ENCODE measurements at places on chromosomes 7 and 10.

- DNase-seq, result no peak
Measured at GRCh38 chr10:103713676-103714075, 141.7 kb downstream of the SH3PXD2A start.

DNA sequence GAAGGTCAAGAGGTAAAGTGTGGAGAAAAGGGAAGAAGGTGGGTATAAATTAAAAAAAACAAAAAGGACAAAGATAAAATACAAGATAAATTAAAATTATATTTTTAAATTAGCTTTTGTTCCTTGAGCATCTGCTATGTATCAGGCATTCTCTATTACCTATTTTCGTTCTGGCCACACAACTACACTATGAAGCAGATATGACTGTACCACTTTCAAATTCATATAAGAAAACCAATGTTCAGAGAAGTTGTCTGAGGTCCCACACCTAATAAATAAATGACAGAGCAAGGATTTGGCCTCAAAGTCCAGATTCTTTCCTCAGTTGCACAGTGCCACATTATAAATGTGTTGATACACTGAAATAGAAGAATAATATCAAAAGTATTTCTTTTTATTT, 103.8 kb upstream of the PCDH15 start:
- DNase-seq, result no peak

- DNase-seq, result no peak
Measured at GRCh38 chr10:4004144-4004543, 219.1 kb upstream of the KLF6 start.

GRCh38 chr10:4280461-4281189, 495.6 kb upstream of the KLF6 start:
- DNase-seq, result no peak

DNA sequence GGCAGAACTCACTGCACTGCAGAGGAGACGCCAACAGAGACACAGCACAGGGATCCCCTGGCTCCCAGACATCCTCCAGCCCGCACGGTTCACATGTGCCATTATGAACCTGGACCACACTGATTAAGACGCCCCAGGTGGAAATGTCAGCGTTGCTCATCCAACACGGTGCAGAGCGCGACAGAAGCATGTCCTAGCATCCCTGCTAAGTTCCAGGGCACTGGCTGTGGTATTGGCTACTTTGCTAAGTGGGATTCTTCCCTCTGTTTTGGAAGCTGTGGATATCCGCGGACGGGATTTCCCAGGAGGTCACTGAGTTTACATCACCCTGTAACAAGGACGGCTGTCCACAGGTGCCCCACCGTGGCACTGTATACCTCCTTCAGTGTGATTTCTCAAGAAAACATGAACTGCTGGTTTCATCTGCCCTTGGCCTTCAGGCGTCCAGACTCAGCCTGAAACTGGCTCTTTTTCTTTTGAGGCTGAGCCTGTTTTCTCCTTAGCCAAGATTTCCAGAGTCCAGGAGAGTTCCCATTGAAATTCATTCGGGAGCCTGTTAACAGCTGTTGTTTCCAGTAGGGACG, 324.0 kb downstream of the WDR37 start:
- no peak for DNase-seq

DNA sequence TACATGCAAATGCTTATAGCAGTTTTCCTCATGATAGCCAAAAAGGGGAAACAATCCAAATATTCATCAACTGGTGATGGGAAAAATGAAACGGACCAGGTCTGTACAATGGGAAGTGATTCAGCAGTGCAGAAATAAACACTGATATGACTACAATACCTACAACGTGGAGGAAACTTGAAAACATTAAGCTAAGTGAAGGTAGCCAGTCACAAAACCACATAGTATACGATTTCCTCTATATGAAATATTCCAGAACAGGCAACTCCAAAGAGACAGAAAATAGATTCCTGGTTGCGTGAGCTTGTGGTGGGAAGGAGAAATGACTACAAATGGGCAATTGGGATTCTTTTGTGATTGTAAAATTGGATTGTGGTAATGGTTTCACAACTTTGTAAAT, 263.1 kb upstream of the PITRM1 start:
- DNase-seq, result no peak

Data from stimulated activated CD4-positive, alpha-beta T cell treated with anti-CD3 and anti-CD28 coated beads, TNF-alpha, amount 100 ng/mL, for 1 hour (primary cell).